AG10803 (cell line): ENCODE measurements at places on chromosomes 5 and 9.
A peak's percentile ranks its signal among the peaks of the same experiment; 100 is the strongest.

- no peak for DNase-seq
Observed at GRCh38 chr5:53820802-53821171, 260.3 kb downstream of the NDUFS4 start.

GRCh38 chr9:37732952-37733351, 20.7 kb upstream of the TRMT10B start:
- no peak for DNase-seq

- no peak for DNase-seq
Observed at GRCh38 chr5:137389042-137389441, 110.1 kb downstream of the SPOCK1 start.

DNA sequence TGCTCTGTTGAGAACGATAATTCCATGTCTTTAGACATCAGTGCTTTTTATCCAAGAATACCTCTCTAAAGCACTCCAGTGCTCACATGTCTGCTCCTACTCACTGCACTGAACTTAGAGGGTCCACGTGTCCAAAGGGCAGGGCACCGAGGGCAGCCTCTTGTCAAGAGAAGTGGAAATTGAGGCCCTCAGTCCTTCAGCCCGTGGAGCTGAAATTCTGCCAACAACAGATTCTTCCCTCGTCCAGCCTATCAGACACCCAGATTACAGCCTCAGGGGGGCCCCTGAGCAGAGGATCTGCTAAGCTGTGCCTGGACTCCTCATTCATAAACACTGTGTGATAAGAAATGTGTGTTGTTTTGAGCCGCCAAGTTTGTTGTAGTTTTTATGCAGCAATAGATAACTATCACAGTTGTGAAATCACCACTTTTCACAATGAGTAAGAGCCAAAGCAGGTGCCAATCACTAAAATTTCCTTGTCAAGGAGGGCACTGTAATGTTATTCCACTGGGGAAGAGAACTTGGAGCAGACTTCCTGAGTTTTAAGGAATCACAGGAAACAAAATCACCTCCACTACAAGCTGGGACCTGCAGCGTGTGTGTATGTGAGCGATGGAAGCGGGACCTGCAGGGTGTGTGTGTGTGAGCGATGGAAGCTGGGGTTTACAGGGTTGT, 58.8 kb upstream of the IGFBPL1 start:
- no peak for DNase-seq

DNA sequence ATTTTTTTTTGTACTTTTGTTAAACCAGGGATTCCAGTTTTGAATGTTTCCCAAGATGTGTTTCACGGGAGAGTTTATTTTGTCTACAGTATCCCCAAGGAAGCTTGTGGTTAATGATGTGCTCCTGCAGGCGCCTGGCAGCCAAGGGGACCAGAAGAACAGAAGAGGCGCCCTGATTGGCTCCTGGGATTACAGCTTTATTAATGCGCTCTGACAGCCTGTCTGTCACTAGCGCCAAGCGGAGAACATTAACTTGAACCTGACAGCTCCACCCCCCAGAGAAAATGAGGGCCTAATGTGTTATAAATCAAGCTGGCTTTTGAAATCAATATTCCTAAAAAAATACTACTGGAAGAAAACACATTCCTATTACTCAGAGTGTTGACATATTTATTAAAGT, 5.0 kb upstream of the FBXL7 start:
- DNase-seq: peak; percentile 64

- DNase-seq: no peak
Observed at GRCh38 chr9:85536514-85536913, 205.2 kb downstream of the AGTPBP1 start.

DNA sequence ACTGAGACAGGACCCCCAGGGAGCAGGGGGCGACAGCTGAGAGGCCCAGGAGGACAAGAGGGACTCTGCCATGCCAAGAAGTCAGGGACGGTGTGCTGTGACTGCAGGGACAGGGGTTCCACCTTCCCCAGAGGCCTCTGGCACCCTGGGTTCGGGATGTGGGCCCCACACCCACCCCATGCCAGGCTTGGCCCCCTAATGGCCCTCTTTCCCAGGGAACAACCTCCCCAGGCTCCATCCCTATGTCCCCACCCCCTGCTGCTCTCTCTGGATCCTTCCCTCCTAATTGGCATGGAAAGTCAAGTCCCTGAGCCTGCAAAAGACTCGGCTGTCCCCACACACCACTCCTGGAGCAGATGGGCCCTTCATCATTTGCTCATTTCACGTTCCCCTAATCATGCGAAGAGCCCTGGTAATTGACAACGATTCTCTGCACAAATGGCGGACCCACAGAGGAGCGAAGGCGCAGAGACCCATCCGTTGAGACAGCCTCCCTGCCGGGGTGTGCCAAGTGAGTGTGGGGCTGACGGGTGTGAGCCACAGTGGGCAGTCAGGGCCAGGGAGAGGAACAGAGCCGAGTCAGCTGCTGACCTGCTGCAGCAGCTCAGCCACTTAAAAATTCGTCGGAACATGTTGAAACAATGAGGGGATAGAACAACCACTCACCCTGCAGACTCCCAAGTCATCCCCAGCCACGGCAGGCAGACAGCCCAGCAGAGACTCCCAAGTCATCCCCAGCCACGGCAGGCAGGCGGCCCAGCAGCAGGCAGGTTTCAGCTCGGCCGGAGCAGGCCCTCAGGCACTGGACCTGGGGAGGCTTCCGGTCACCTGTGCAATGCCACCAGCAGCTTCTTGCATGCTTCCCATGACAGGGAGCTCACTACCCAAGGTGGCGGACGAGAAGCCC, 109.0 kb downstream of the VAV2 start:
- peak; percentile 44 for DNase-seq

DNA sequence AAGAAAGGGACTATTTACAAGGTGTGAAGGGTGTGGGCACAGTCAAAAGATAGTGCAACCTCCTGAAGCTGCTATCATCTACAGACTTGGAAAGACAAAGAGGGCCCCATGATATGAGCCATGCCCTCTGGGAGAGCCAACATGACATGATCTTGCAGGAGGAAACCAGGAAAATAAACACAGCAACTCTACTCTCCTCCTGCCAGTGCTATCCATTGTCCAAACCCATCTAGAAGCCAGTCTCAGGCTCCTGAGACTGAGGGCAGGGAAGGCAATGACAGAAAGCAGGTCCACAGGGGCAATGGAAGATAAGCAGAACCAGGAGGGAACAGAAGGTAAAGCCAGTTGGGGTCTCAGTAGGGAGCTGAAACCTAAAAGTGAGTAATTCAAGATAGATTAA, 37.1 kb downstream of the PLPP1 start:
- no peak for DNase-seq

DNA sequence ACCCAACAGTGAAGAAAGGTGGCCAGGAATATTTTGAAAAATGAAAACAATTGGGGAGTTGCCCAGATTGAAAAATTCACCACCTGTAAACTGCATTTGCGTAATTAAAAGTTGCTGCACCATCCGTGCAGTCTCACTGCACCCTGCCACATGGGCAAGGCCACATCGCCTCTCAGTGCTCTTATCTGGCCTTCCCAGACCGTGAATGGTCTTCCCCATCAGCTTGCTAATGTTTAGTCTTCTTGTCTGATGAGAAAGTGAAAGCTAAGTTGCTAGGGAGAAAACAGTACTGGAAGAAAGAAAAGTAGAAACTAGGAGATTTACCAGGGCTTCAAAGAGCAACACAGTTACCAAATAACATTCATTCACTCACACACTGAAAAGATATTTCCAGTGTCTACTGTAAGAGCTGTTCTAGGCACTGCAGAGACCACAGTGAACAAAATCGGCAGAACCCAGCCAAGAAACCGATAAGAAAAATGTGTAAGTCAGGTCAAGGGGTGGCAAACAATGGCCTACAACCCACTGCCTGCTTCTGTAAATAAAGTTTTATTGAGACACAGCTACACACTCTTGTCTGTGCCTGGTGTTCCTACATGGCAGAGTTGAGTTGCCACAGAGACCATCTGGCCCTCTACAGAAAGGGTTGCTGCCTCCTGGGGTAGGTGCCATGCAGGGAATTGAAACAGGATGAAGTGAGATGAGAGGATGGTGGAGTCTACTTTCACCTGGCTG, 51.2 kb upstream of the CTSL start:
- no peak for DNase-seq

- DNase-seq: no peak
Observed at GRCh38 chr5:139946006-139946405, 97.1 kb downstream of the NRG2 start.

GRCh38 chr5:179336126-179336870, 9.0 kb downstream of the ADAMTS2 start:
- DNase-seq: no peak

- DNase-seq: peak; percentile 3
Observed at GRCh38 chr5:132003170-132003744, 8.2 kb downstream of the ACSL6 start.

GRCh38 chr9:10045598-10045997, 567.2 kb downstream of the PTPRD start:
- no peak for DNase-seq

DNA sequence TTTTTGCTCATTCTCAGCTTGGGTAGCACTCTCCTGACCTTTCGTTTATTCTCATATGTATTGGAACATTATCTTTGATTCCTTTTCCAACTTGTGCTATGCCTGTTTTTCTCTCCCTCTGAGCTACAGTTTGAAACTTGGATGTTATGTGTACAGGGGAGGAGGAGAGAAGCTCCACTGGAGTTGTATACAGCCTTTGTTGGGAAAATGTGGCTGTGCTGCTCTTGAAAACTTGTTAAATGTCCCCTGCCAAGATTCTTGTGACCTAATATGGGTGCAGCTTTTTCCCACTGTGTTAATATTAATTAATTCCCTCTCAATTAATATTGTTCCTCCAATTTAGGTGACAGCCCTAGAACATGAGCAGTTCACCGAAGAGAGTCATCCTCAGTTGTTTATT, 235.4 kb downstream of the AOPEP start:
- DNase-seq: no peak

GRCh38 chr9:90169490-90169889, 473.1 kb downstream of the DIRAS2 start:
- DNase-seq: no peak

- DNase-seq: no peak
Observed at GRCh38 chr5:169875731-169876130, 104.6 kb downstream of the INSYN2B start.

DNA sequence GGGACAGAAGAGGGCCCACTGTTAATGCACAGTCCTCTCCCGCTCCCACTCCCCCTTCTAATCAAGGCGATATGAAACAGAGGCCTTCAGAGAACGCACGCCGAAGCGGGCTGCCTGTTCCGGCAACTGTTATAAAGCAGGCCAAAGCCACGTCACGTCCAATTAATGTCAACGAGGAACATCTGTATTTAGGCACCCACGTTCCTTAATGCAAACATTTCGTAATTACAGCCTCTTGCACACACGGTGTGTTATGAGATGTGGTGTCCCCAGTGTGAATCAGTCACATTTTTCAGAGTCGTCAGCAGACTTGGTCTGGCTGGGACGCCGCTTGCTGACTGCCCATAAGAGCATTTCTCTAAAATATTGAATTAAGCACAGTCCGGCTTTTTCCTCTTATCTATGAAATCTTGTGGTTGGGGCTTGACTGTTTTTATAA, 339.0 kb downstream of the NSG2 start:
- DNase-seq: peak; percentile 68

GRCh38 chr5:21140987-21141386, 1153.0 kb upstream of the CDH18 start:
- no peak for DNase-seq

DNA sequence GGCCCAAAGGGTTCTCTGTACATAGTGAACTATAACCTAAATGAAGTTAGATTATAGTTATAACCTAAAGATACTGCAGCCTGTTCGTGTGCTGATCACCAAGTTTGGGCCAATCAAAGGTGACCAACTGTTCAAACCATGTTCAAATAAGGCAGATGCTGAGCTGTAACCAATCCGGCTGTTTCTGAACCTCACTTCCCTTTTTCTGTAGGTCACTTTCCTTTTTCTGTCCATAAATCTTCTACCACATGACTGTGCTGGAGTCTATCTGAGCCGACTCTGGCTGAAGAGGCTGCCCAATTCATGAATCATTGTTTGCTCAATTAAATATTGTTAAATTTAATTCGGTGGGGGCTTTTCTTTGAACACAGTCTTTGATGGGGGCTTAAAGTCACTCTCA, 1920.2 kb downstream of the MAT2B start:
- DNase-seq: no peak

- no peak for DNase-seq
Observed at GRCh38 chr5:105803431-105803830, 1867.3 kb downstream of the EFNA5 start.

DNA sequence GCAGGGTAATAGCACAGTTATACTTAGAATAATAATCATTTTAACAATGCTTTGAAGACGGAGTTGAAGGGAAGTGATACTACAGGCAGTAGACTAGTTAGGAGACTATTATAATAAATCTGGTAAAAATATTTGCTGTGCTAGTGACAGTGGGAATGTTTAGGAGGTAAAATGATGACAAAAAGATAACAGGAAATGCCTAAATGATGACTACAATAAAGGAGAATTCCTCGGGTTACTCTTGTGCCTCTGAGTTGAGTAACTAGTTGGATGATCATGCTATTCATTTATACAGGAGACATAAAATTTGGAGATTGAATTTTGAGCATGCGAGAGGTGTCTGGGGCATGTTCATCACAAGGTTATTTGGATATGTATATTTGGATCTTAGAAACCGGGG, 32.2 kb upstream of the PAM start:
- DNase-seq: peak; percentile 73

DNA sequence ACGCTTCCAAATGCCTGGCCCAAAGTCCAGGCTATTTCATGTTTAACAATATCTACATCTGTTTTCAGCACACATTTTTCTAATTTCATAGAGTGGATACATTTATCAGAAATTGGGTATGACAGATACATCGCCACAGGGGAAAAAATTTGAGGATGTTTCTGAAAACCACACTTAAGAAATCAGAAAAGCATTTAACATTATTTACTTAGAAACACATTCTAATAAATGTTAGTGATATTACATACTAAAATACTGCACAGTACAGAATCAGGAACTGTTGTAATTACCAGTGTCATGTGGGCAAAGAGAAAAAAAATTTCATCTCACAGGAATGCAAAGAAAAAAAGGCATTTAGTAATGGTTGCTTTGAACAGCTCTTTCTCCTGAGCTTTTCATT, 310.5 kb upstream of the KIF2A start:
- peak; percentile 74 for DNase-seq

- no peak for DNase-seq
Observed at GRCh38 chr5:177453852-177454396, 7.3 kb downstream of the PRR7 start.

GRCh38 chr5:171808453-171808852, 22.8 kb downstream of the SMIM23 start:
- DNase-seq: no peak

DNA sequence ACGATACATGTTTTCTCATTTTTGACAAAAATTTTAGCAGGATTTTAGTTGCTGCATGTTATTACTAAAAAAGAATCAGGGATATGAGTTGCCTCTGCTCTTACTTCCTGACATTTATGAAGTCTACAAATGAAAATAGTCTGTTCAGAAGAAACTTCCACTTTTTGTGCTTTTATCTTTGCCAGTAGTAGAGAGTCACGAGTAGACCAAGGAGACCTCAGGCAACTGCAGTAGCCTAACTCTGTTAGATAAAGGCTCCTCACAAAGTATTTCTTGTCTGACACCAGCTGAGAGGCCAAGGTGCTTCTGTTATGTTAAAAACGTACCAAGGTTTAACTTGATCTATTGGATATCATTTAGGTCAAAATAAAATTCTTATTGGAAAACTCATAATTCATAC, 333.9 kb downstream of the NR2F1-AS1 start:
- DNase-seq: no peak
